ENCODE measurements at places on chromosomes 16 and 17. TPM values are rescaled to one million over a fixed set of nuclear protein-coding genes. Genes with fewer than 3 reads are reported as not detected.

DNA sequence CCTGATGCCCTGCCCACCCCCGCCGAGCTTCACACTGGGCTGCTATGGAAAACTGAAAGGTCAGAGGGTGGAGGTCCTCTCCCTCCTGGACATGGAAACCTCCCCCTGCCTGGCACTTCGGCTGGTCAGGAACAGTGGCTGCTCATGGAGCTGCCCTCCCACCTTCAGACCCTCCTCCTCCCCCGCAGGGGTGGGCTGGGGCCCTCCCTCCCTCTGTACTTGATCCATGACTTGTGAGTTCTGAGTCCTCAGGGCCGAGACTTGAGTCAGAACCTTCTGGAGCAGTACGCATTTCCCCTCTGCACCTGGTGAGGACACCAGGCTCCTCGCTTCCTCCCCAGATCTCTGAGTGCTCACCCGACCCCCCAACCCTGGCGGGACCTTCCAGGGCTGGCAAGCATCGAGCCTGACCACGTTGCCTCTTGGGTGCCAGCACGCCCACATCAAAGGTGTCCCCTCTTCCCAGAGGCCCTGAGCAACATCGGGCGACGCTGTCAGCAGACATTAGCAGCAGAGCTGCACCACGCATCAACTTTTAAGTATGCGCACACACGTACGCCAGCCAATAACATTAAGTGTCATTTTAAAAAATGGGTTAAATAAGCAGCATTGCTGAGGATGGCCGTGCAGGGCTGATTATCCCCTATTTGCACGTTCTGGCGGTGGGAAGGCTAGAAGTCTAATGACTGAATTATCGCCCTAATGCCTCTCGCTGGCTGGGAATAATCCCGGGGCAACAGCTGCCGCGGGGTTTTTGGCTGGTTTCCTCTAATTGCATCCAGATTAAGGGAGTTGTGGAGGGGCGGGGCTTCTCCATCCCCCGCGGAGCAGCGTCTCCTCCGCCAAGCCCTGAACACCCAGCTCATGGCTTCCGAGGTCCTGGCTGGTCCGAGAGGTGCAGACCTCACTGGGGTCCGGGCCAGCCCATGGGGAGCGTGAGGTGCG is 98.0 kb downstream of the TBC1D16 start:
- no peak for DNase-seq

- peak; percentile 80 for DNase-seq
Measured at GRCh38 chr16:49281843-49282642, 405 bp upstream of the CBLN1 start.

- DNase-seq = peak; percentile 68
Measured at GRCh38 chr17:49223517-49224197, 6.9 kb downstream of the PHOSPHO1 start.

The C17orf50 gene
- total RNA-seq = not detected

The RUNDC3A gene
- total RNA-seq = 1.3 TPM

DNA sequence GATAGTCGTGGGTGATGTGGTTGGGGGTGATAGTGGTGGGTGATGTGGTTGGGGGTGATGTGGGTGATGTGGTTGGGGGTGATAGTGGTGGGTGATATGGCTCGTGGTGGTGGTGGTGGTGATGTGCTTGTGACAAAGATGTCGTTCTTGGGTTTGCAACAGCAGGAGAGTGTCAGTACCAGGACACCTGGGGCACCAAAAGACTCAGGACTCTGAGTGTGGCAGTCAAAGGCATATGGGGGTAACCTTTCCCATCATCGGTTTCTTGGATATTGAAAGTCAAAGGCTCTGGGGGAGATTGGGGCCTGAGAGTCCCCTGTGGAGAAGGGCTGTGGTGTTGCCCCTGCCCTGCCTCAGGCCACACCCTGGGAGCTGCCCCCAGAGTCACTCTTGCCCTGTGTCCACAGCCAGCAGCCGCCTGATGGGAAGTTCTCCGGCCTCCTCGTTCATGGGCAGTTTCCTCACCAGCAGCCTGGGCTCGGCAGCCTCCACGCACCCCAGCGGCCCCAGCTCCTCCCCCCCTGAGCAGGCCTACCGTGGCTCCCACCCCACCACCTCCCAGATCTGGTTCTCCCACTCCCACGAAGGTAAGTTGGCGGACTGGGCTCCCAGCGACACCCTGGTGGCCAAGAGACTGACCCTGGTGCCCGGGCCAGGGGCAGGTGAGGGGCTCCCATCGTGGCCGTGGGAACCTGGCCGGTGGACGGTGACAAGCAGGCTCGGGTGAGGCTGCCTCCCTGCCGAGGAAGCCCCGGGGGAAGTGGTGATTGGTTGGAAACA is 31.3 kb downstream of the BAHCC1 start:
- DNase-seq = no peak

DNA sequence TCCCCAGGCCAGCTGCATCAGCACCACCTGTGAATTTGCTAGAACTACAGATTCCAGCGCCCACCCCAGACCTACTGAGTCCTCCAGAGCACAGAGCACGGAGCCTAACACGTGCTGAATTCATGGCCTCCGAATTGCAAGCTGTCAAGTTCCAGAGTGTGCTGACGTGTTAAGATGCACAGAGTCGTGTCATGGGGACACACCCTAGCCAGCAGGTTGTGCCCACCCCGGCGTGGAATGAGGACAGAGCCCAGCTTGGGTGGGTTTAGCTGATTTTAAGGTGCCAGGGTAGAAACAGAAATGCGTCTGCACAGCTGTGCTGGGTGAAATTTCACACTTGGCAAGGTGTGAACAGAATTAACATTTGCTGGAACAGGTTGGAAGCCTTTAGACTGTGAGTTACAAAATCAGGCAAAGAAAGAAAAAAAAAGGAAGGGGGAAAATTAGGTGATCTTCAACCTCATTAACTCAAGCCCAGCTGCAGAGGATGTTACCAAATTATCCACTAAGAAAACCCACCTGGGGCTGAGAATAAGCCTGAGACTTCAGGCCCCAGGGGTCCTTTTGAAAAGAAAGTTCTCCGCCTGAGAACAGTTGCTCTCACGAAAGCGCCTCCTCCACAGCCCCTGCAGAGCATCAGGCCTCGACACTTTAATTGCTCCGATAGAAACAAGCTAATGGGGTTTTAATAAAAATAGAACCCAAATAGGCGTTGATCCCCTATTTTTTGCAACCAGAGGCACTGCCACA is 27.1 kb downstream of the GINS3 start:
- no peak for DNase-seq

GRCh38 chr17:16913463-16913862 is 58.5 kb downstream of the TNFRSF13B start:
- DNase-seq = no peak

GRCh38 chr17:16889088-16889465 is 82.8 kb downstream of the TNFRSF13B start:
- DNase-seq = no peak

GRCh38 chr17:1473170-1473569 is 17.1 kb upstream of the CRK start:
- no peak for DNase-seq

- DNase-seq = no peak
Measured at GRCh38 chr17:66414561-66415175, 112.3 kb downstream of the PRKCA start.

- peak; percentile 93 for DNase-seq
Measured at GRCh38 chr17:1714980-1715802, 5.0 kb upstream of the TLCD2 start.

The IKZF3 gene
- total RNA-seq = 24.3 TPM

The SLC43A2 gene
- 30.9 TPM for total RNA-seq

The TMC5 gene
- total RNA-seq = 21.1 TPM

GRCh38 chr17:74921026-74921681 is 1.9 kb downstream of the USH1G start:
- DNase-seq = peak; percentile 58

GRCh38 chr16:83669456-83669855 is 138.3 kb upstream of the HSBP1 start:
- no peak for DNase-seq

The FOXJ1 gene
- 2.5 TPM for total RNA-seq
